ENCODE measurements at places on chromosomes 1 and 21. TPM values are rescaled to one million over a fixed set of nuclear protein-coding genes. Genes with fewer than 3 reads are reported as not detected.

Gene SH2D5
- not detected for total RNA-seq

Gene OR2T2
- not detected for total RNA-seq

Gene ASCL5
- total RNA-seq, result 1.0 TPM

Gene SIM2
- not detected for total RNA-seq

Gene KRTAP22-1
- total RNA-seq, result not detected
